A172 (cell line): ENCODE measurements at places on chromosomes 3 and 15. TPM values are rescaled to one million over a fixed set of nuclear protein-coding genes. Genes with fewer than 3 reads are reported as not detected.

- DNase-seq: no peak
These were observed 387 bp upstream of the PAQR5 start for GRCh38 chr15:69298354-69298696.

The CSTA gene
- 0.24 TPM in 1 of 2 replicates, not detected in the other for total RNA-seq

The TMEM202 gene
- total RNA-seq: not detected in 2 replicates

The MAGI1 gene
- total RNA-seq: 3.5 and 4.7 TPM in 2 replicates

DNA sequence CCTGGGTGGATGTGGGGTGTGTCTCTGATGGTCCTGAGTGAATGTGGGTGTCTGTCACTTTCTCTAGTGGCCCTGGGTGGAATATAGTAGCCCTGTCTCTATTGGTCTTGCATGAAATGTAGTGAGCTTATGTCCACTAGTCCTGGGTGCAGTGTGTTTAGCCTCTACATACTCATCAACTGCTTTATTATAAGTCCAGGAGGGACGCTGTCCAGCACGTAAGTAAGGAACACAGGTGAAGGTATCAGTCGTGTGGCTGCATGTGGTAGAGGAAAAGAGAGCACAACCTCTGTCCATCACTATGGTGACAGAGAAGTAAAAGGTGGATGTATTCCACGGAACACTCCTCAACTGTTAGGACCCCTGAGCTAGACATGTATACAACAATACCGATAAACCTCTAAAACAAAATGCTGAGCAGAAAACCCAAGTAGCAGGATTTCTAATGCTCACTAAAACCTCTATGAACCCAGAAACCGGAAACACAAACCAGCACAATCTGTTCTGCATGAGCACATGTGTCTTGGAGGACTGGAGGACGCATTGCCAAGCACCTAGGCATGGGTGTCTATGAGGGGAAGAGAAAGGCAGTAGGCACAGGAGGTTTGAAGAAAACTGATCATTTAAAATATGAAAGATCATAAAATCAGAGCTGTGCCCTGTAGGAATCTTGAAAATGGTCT lies 11.0 kb downstream of the LTF start:
- no peak for DNase-seq

The CPEB1 gene
- total RNA-seq: 10.8 and 11.3 TPM in 2 replicates

DNA sequence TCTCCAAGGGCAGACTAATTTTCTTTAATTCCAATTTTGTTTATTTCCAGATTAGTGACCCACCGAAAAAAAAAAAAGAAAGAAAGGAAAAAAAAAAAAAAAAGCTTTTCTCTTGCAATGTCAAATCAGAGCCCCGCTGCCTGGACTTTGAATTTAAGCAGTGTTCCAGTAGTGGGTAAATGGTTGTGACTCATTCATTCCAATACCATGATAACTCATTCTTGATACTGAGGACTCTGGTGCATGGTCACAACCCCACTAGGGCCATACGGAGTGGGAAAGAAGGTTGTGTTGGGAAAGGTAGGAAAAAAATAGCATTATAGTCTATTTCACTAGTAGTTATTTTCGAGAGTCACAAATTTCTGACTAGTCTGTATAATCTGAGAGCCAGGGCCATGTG lies 59.1 kb upstream of the COL8A1 start:
- peak; percentile 75 for DNase-seq

The AADACL2 gene
- total RNA-seq: not detected in 2 replicates

GRCh38 chr3:120420928-120421551 lies 29.8 kb downstream of the FSTL1 start:
- no peak for DNase-seq
